GM23338 (cell line): ENCODE measurements at places on chromosomes 7 and 10. TPM values are rescaled to one million over a fixed set of nuclear protein-coding genes. Genes with fewer than 3 reads are reported as not detected.
A peak's percentile ranks its signal among the peaks of the same experiment; 100 is the strongest.

DNA sequence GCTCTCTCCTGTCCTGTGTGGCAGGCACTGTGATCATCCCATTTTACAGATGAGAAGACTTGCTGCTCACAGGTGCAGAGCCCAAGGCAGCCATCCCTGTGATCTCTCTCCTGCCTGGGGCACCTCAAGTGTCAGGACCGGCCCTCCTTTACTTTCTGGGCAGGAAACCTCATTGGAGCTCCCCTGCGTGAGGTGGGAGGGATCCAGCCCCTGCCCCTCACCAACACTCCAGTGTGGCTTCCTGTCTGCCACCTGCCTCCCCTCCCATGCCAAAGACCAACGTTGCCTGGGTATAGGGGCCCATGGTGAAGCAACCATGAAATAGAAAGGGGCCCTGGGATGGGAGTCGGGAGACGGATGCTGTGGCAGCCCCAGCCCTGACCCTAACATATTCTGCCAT lies 91.2 kb upstream of the MYL10 start:
- H3K36me3 ChIP-seq: no peaks in the 10 kb centered on the region
- H3K27me3 ChIP-seq: no peaks in the 10 kb centered on the region
- no peaks in the 10 kb centered on the region for H3K4me1 ChIP-seq
- no peak overlapping the region for H3K27ac ChIP-seq
- DNase-seq: no peak

Gene GRID2IP
- 1.5 TPM in 2 replicates for total RNA-seq

GRCh38 chr7:13989126-13989948 lies at the start of gene ETV1:
TSS of gene ETV1 (minus strand) at chr7:13989666. CDS start at chr7:13989052, 614 bp downstream.
- no peaks in the 10 kb centered on the region for H3K27me3 ChIP-seq
- peak within 1 kb of the TSS; percentile 67 for H3K4me3 ChIP-seq

DNA sequence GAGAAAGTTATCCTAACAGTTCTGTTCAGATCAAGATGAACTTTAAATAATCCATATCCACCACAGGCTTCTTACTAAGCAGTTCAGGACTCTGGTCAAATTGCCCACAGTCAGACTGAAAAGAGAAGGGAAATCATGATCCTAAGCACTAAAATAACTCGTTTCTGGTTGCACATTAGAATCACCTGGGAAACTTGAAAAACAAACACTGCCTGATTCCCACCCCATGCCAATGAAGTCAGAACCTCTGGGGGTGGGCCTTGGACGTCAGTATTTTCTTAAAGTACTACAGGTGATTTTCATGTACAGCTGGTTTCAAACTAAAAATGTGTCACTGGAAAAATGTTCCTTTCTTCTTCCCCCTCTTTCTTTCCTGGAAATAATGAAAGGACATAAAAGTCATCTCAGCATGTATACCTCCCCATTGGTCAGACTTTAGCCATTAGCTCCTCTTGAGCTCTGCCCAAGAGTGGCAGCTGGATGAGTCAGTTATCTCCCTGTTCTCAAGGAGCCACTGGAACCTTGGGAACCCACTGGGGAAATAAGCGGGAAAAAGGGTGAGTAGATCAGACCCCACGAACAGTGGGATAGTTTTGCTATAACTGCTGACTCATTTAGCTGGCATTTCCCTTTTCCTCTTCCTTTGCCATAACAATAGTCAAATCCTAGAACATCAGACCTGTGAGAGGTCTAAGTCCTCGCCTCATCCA lies 75.3 kb upstream of the IL6 start:
- H3K4me3 ChIP-seq: no peak overlapping the region
- no peaks in the 10 kb centered on the region for H3K27me3 ChIP-seq
- peaks cover 3% of the 10 kb centered on the region; the same call in 1 of the 2 replicates for H3K4me1 ChIP-seq
- DNase-seq: no peak
- 0 out of 2 replicates have a peak, but pooled peaks cover 5% of the 10 kb centered on the region for H3K36me3 ChIP-seq
- H3K27ac ChIP-seq: no peak overlapping the region

DNA sequence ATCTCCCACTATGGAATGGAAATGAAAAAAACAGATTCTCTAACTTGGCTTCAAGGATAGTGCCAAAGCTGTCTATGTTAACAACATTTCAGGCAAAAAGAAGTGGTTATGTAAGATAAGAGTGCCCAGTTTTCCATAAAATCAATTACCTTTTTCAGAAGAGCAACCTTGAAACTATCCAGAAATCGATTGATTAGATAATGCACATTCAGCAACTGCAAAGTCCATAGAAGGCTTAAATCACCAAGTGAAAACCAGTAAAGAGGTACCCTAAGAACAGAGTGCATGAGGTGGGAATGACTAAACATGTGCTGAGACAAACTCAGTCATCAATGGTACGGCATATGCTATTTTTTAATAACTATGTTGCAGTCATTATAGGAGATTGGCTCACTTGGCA lies 71.9 kb upstream of the TNKS2 start:
- no peak overlapping the region for H3K4me3 ChIP-seq
- DNase-seq: no peak
- H3K4me1 ChIP-seq: no peaks in the 10 kb centered on the region
- H3K36me3 ChIP-seq: no peaks in the 10 kb centered on the region

DNA sequence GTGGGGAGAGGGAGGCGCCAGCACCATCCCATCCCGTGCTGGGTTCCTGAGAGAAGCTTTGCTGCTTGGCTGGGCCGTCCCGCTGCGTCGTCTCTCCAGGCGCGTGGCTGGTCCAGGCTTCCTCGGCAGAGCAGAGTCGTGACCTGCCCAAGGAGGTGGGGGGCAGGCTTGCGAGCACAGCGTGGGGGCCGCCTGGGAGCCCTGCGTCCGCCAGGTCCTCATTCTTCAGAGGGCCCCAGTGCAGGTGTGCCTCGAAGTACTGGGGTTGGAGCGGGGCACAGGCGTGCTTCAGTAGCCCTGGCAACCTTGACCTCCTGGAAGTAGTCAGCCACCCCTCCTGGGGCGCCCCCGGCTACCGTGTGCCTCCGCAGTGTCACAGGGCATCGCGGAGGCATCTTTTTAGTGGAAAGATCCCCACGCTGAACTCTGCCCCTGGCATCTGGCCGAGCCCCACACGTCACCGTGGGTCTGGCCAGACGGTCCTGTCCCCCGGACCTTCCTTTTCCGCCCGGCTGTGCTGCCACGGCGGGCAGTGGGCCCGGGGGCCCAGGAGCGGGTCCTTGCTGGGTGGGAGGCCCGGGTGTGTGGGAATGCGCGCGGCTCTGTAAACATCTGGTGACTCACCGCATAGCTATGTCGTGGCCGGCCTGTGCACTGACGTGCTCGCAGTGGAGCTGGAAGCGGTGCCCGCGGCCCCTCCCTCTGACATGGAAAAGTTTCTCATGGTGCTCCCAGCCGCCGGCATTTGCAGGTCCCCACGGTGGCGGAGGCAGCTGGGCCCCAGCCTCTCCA lies 6.4 kb downstream of the MAFK start:
- peak; percentile 93 for DNase-seq
- no peaks in the 10 kb centered on the region for H3K36me3 ChIP-seq
- H3K4me3 ChIP-seq: peak overlapping the region; percentile 23; the same call in 1 of the 2 replicates

GRCh38 chr10:113854761-113855588 lies 514 bp downstream of the NHLRC2 start:
- H3K27me3 ChIP-seq: no peaks in the 10 kb centered on the region
- peak overlapping the region; percentile 80 for H3K4me3 ChIP-seq
- H3K4me1 ChIP-seq: peaks cover 18% of the 10 kb centered on the region
- peak overlapping the region; percentile 98 for H3K27ac ChIP-seq
- peak; percentile 53 for DNase-seq

Gene NUTM2E
- total RNA-seq: 0.12 TPM in 1 of 2 replicates, not detected in the other

DNA sequence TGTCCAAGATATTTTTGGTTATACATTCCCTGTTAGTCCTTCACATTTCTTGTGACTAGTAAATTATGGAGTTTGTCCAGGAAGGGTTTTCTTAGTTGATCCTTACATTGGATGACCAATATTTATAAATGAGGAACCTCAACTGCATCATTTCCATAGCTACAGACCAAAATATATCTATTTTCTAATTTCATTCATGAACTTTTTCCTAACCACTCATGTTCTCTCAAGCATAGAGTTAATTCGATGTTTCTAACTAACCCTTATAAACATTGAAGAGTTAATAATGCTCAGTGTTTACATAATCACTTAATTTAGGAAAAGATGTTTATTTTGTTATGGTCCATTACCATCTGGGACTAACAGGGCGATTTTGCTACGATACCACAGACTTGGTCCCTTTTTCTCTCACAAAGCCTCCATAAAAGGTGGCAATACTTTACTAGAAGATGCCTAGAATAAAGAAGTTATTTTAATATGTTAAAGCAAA lies 591.0 kb downstream of the MAGI2 start:
- no peaks in the 10 kb centered on the region for H3K4me1 ChIP-seq
- H3K27me3 ChIP-seq: no peaks in the 10 kb centered on the region
- H3K36me3 ChIP-seq: no peaks in the 10 kb centered on the region

DNA sequence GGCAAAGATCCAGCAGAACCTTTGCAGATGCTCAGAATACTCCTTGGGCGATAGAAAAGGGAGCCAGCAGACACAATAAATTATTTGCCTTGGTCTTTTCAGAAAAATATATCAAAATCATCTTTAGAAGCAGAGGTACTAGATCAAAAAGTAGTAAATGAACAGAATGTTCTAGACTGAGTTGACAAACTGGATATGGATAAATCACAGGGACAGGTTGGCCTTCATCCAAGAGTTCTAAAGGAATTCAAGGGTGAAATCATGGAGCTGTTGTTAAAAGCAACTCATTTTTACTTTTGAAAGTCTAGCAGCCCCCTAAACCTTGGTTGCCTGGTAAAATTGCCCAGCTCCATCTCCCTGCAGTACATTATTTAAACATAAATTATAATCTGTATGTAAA lies 99.1 kb downstream of the PLCE1 start:
- no peak overlapping the region for H3K4me3 ChIP-seq
- no peak overlapping the region for H3K27ac ChIP-seq
- H3K27me3 ChIP-seq: no peaks in the 10 kb centered on the region
- peaks cover 8% of the 10 kb centered on the region for H3K4me1 ChIP-seq
- H3K36me3 ChIP-seq: no peaks in the 10 kb centered on the region

- H3K27me3 ChIP-seq: no peaks in the 10 kb centered on the region
- H3K4me3 ChIP-seq: no peak overlapping the region
- DNase-seq: no peak
- H3K27ac ChIP-seq: no peak overlapping the region
Measured at GRCh38 chr10:10520491-10521385, 496.9 kb upstream of the CELF2 start.

DNA sequence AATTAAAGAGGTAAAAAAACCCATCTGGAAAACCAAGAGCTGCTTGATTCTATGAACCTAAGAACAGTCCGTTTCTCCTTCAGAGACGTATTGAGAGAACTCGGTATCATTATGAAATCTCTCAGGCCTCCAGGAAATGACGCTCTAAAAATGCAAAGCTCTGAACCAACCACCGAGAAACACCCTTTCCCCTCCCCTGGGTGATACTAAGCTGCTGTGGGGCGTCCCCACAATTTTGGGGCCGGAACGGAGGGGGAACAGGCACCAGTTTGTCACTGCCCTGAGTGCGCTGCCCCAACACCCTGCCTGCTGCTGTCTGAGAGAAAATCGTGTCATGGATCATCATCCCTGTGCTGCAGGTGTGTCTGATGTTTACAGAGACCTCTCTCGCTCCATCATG lies 509.5 kb downstream of the DNAJB6 start:
- DNase-seq: no peak
- no peaks in the 10 kb centered on the region for H3K36me3 ChIP-seq
- no peak overlapping the region for H3K27ac ChIP-seq

GRCh38 chr7:85025312-85025756 lies 161.5 kb downstream of the SEMA3D start:
- H3K4me3 ChIP-seq: no peak overlapping the region
- no peak overlapping the region for H3K27ac ChIP-seq
- no peak for DNase-seq
- H3K36me3 ChIP-seq: no peaks in the 10 kb centered on the region
- H3K27me3 ChIP-seq: no peaks in the 10 kb centered on the region
- H3K4me1 ChIP-seq: peaks cover under 1% of the 10 kb centered on the region; the same call in 1 of the 2 replicates

DNA sequence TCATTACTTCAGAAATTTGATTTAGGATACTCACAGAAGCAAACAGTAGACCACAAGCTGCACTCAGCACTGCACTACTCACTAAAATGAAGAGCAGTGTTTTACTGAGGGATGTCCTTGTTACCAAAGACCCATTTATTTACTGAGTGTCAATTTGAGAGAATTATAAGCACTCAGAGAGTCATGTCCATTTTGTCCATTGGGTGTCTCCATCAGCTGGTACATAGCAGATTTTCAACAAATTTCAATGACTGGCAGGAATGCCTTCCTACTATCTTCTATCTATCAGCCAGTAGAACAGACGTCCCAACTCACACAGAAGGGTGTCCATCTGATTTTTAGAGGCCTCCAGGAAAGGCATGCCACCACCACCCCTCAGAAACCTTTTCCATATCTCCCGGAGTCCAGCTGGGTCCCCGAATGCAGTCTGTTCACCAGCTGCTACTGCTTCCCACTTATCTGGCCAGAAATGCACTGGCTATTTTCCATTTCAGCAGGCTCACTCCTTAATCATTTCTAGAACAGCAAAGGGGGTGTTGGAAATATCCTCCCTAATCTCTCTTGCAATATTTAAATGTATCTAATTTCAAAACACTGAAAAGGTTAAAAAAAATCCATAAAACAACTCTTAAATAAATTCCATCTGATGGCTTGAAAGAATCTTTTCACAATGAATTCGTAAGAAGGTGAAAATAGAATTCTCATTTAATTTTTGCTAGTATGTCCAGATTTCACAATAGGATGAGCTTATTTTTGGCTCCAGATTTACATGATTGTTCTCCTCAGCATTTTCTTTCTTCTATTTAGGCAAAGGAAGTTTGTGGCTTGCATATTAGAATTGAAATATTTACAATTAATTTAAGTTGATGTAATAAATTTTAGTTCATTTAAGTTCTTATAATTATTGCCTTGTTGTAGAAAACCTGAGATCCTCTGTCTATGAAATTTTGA lies 1164.0 kb upstream of the CELF2 start:
- H3K27ac ChIP-seq: no peak overlapping the region
- no peak for DNase-seq
- no peaks in the 10 kb centered on the region for H3K4me1 ChIP-seq
- no peaks in the 10 kb centered on the region for H3K27me3 ChIP-seq
- no peak overlapping the region for H3K4me3 ChIP-seq
- 0 out of 2 replicates have a peak, but pooled peaks cover 3% of the 10 kb centered on the region for H3K36me3 ChIP-seq

DNA sequence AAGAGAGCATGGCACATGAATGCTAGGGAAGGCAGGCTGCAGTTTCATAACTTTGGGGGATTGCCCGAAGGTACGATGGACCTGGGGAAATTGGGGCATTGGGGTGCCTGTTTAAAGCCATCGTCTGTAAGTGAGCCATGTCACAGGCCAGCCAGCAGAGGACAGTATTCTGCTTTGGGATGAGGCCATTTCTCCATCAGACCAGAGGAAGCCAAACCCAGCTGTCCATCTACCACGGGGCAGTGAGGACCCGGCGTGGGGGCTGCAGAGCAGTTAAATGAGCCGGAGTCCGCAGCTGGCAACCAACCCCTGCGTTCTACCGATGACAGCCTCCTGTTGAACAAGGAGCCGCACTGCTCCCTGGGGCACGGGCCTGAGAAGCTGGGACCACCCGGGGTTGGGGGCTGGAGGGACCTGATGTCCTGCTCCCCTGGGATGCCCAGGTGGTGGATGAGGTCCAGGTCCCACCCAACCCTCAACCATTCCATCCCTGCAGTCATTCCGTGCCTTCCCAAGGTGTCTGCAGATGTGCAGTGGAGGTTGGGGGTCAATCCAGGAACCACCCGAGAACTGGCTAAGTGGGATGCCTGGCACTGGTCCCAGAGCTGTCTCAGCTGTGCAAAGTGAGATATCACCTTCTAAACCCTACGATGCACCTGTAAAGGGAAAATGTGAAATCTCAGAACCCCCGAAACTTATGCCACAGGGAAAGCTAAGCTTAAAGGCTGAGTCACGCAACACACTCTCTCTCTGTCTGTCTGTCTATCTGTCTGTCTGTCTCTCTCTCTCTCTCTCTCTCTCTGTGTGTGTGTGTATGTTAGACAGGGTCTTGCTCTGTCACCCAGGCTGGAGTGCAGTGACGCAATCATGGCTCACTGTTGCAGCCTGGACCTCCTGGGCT lies 12.1 kb upstream of the RHBDD2 start:
- H3K4me1 ChIP-seq: no peaks in the 10 kb centered on the region
- peak; percentile 90 for DNase-seq
- no peak overlapping the region for H3K4me3 ChIP-seq
- no peaks in the 10 kb centered on the region for H3K27me3 ChIP-seq
